Stimulated activated naive CD4-positive, alpha-beta T cell (primary cell): ENCODE measurements at places on chromosomes 7 and 10.

DNA sequence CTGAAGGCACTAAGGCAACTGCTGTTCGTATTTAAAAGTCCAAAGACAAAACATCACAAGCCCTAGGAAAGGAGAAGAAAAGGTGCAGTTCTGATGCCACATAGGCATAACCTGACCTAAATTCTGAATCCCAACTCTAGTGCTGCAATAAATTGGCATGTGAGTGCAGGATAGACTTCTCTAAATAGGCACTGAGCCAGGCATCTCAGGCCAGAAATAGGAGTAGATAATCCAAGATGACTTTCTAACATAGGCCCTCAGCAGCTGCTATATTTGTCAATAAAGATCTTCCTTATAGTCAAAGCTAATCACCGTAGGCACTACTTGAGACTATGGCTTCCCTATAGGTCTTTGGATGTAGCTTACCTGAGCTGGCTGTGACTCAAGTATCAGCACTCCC lies 1163.8 kb downstream of the SORCS1 start:
- DNase-seq, result no peak

DNA sequence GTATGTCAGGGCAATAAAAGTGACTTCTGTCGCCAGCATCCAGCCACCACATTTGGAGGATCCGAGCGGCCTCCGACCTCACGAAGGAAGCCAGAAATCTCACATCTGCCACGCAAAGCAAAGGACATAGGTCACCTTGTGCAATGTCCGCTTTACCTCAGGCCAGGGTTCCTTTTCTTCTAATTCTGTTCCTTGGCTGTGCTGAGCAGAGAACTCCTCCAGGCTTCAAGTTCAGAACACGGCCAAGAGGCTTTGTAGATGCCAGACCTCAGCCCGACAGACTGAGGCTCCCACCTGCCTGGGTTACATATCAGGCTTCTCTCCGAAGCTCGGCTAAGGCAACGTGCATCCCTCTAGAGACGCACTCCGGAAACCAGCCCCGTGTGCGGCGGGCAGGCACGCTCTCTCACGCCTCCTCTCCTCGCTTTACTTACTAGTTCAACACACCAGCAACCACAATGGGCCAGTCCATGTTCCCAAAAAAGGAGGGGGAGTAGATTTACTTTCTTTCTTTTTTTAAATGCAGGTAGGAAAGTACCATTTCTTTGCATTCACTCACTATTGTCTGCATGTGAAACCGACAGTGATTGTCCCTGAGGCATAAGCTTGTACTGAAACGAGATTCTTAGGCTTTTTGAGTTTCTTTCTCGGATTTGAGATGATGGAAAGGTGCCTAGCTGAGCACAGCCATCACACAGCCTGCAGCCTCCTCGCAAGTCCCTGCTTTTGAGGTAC lies 122.4 kb upstream of the AFAP1L2 start:
- DNase-seq, result peak; percentile 94

GRCh38 chr10:132679640-132680039 lies 106.3 kb downstream of the NKX6-2 start:
- no peak for DNase-seq

DNA sequence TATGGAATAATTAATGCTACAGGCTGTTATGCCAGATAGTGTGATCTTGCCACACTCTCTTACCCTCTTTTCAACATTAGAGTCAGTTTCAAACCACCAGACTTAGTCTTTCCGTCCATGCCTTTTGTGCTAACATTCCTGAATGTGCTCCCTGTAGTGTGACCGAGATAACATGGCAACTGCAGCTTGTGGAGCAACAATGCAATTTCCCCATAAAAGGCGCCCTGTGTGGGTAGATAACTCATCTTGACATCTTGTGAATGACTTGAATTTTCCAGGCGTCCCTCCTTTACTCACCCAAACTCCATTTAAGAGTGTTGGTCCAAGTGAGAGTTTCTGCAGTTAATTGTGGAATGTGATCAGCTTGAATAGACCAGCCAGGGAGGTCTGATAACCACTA lies 99.6 kb downstream of the DNAH11 start:
- no peak for DNase-seq

DNA sequence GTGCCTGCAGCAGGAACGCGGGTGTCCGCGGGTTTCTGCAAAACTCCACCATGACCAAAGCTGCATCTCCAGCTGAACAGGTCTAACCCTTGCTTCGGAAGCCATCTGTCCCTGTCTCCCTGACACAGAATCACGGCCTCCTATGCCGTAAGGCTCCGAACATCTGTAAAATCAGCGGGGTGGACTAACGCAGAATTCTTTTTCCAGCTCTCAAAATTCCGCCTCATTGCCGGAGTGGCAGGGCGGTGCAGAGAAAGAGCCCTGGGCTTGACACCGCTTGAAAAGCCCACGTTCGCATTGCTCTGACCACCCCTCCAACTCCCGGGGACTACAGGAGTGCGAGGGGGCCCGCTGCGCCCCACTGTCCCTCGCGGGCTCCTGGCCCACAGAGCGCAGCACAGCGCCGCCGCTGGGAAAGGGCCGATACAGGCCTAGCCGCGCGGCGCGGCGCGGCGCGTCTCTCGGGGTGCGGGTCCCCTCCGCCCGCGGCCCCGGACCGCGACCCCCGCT lies 409 bp downstream of the DNMBP start:
- DNase-seq, result peak; percentile 75

- DNase-seq, result no peak
Observed at GRCh38 chr7:107242267-107242666, 73.5 kb downstream of the HBP1 start.
